ENCODE measurements at places on chromosomes 2 and 18. TPM values are rescaled to one million over a fixed set of nuclear protein-coding genes. Genes with fewer than 3 reads are reported as not detected.

The CREG2 gene
- not detected for total RNA-seq

The ALKAL2 gene
- total RNA-seq: 9.3 TPM

- H3K4me3 ChIP-seq: no peak overlapping the region
- no peaks in the 10 kb centered on the region for H3K4me1 ChIP-seq
- H3K27ac ChIP-seq: no peak overlapping the region
- H3K27me3 ChIP-seq: no peaks in the 10 kb centered on the region
- H3K36me3 ChIP-seq: peaks cover 66% of the 10 kb centered on the region
Measured at GRCh38 chr2:37283207-37283606, 41.4 kb downstream of the PRKD3 start.

The STARD6 gene
- not detected for total RNA-seq

The CROCC2 gene
- not detected for total RNA-seq

DNA sequence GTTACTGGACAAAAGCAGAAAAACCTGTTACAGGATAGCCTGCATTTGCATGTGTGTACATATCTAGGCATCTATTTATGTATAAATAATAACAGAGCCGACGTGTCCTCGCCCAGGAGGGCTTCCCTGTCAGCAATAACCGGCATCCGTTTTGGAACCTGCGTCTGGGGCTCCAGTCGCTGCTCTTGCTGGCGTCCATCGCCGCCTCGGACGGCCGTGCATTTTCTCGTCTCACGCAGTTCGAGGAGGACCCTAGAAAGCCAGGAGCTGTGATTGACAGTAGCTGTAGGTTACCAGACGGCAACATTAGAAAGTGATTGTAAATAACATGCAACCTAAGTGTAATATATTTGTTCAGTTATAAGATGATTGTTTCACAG, 132.6 kb downstream of the NFATC1 start:
- no peak overlapping the region for H3K27ac ChIP-seq
- H3K36me3 ChIP-seq: peaks cover 6% of the 10 kb centered on the region
- H3K27me3 ChIP-seq: no peaks in the 10 kb centered on the region
- H3K4me1 ChIP-seq: peaks cover 33% of the 10 kb centered on the region
- H3K4me3 ChIP-seq: no peak overlapping the region
- peak; percentile 60 for DNase-seq

GRCh38 chr18:79224381-79224780, 155.2 kb downstream of the ATP9B start:
- no peak overlapping the region for H3K4me3 ChIP-seq
- no peaks in the 10 kb centered on the region for H3K27me3 ChIP-seq
- peaks cover 4% of the 10 kb centered on the region for H3K36me3 ChIP-seq
- DNase-seq: no peak

The OTOS gene
- total RNA-seq: not detected

GRCh38 chr2:214379227-214379626, 31.6 kb upstream of the VWC2L start:
- no peak overlapping the region for H3K4me3 ChIP-seq
- H3K27ac ChIP-seq: no peak overlapping the region
- no peaks in the 10 kb centered on the region for H3K36me3 ChIP-seq
- H3K4me1 ChIP-seq: no peaks in the 10 kb centered on the region
- DNase-seq: no peak

GRCh38 chr2:174717273-174717672, 47.0 kb downstream of the CHRNA1 start:
- H3K4me3 ChIP-seq: no peak overlapping the region
- no peaks in the 10 kb centered on the region for H3K36me3 ChIP-seq
- H3K4me1 ChIP-seq: no peaks in the 10 kb centered on the region
- H3K27ac ChIP-seq: no peak overlapping the region
- no peaks in the 10 kb centered on the region for H3K27me3 ChIP-seq

- H3K27ac ChIP-seq: no peak overlapping the region
- peaks cover 6% of the 10 kb centered on the region for H3K27me3 ChIP-seq
- H3K36me3 ChIP-seq: no peaks in the 10 kb centered on the region
Measured at GRCh38 chr2:45264227-45265225, 255.3 kb upstream of the SIX2 start.

The SRD5A2 gene
- total RNA-seq: not detected

The ASPRV1 gene
- total RNA-seq: 727 TPM

DNA sequence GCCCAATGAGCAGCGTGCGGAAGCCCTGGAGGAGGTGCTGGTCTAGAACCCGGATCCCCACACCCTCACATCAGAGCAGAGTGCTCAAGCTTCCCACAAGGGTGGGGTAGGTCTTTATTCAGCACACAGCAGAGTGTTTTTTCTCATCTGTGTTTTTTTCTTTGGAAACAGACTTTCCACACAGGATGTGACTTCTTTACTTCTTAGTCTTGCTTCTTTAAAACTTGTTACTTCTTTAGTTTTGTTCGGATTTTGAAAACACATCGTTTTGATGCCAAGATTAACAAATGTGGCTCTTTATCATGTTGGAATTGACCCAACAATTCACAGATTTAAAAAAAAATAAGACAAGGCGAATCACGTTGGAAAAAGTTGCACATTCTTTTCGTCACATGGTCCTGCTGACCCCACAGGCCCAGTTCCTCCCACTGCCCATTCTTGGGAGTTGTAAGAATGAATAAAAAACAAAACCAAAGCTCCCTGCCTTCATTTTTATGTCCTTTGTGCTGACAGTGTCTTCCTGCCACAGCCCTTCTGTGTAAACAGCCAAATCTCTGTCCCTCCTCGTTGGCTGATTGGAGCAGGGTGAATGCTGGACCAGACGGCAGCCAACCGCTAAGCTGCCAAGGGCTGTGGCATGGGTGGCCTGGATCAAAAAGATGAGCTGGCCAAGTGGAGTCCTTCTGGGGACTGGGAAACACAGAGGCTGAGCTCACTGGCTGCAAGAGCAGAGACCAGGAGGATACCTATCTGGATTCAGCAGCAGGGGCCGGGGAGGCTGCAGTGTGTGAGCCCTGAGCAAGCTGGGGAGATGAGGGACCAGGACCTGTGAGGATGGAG, 81.6 kb downstream of the TWIST2 start:
- peak; percentile 84 for DNase-seq
- peaks cover 5% of the 10 kb centered on the region for H3K27me3 ChIP-seq
- H3K4me1 ChIP-seq: no peaks in the 10 kb centered on the region
- no peaks in the 10 kb centered on the region for H3K36me3 ChIP-seq

The TDRD15 gene
- not detected for total RNA-seq

- peaks cover 9% of the 10 kb centered on the region for H3K27me3 ChIP-seq
- no peak within 1 kb of the TSS for H3K4me3 ChIP-seq
- H3K36me3 ChIP-seq: no peaks in the 10 kb centered on the region
- no peak within 1 kb of the TSS for H3K27ac ChIP-seq
Measured at GRCh38 chr2:223601932-223602666, at the start of gene SCG2. TSS of gene SCG2 (minus strand) at chr2:223602361. CDS start at chr2:223599282, 3,079 bp downstream.

DNA sequence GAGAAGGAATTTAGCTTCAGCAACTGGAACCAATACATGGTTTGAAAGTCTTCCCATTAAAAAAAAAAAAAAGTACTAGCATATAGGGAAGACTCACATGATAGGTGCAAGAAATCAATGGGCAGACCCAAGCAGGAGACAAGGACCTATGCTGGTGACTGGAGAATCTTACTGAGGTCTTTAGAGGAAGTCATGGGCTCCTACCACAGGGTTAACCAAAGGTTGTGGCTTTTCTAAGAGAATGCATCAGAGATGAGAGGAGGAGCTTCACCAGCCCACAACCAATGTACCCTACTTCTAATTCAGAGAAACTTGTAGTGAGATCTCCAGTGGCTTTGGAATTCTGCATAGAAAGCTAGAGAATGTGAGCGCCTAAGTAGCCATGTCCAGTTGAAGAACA, 207.4 kb downstream of the NCKAP5 start:
- no peaks in the 10 kb centered on the region for H3K27me3 ChIP-seq
- no peak for DNase-seq
- peaks cover 7% of the 10 kb centered on the region for H3K4me1 ChIP-seq
- no peak overlapping the region for H3K27ac ChIP-seq
- no peaks in the 10 kb centered on the region for H3K36me3 ChIP-seq

GRCh38 chr2:12877761-12878160, 161.0 kb downstream of the TRIB2 start:
- no peaks in the 10 kb centered on the region for H3K36me3 ChIP-seq
- H3K4me3 ChIP-seq: no peak overlapping the region
- no peaks in the 10 kb centered on the region for H3K4me1 ChIP-seq
- no peak for DNase-seq
- H3K27me3 ChIP-seq: peaks cover 3% of the 10 kb centered on the region
- no peak overlapping the region for H3K27ac ChIP-seq

DNA sequence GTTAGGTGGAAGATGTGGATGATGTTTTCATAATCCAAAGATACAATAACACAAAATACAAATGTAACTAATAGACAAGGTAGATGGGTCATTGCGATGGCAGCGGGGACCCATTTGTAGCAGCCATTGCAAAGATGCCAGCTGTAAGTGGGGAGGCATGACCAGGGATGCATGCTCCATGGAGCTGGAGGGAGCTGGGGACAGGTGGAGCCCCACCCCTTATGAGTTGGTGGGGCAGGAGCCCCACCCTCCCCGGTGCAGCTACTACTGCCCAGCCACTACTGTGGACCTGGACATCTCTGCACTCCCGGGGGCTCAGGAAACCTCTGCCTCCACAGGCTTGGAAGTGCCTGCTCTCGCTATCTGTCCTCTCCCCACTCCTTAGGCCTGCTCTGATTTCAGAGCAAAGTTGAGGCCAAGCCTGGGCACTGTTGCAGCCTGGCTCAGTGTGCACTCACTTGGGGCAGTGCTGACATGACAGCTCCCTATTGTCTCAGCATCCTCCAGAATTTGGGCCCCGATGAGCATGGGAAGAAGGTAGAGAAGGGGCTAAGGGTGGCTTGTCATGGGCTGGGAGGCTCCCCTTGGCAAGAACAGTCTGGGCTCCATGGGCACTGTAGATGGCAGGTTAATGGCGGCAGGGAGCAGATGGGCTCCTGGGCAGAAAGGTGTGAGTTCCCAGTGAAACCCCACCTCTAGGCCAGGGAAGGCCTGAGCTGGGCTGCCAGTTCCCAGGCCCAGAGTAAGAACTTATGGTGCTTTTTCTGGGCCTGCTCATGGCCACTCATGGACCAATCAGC, 81.1 kb downstream of the ZNF804A start:
- no peak overlapping the region for H3K4me3 ChIP-seq
- H3K27me3 ChIP-seq: no peaks in the 10 kb centered on the region
- no peak for DNase-seq
- H3K4me1 ChIP-seq: no peaks in the 10 kb centered on the region

The TWSG1 gene
- total RNA-seq: 19.5 TPM

GRCh38 chr2:64848363-64848762, 140.8 kb upstream of the SLC1A4 start:
- H3K27ac ChIP-seq: no peak overlapping the region
- H3K4me1 ChIP-seq: peaks cover 17% of the 10 kb centered on the region
- no peaks in the 10 kb centered on the region for H3K36me3 ChIP-seq
- no peak overlapping the region for H3K4me3 ChIP-seq
- no peak for DNase-seq
- no peaks in the 10 kb centered on the region for H3K27me3 ChIP-seq

DNA sequence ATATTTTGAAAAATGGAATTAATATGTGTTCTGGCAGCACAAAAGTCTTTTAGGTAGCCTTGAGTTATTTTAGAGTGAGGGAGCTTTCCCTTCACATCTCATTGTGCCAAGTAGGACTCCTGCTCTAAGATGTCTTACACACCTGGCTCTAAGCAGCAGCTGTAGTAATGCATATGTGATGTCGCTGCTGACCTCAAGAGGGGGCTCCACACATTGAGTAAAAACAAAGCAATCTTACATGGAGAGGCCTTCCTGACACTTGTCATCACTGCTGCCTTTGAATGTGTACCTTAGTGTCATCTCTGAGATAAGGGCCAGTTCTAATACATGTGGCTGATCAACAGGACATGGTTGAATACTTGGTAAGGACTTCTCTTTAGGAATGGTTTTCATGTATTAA, 75.8 kb downstream of the ACTR3 start:
- no peak overlapping the region for H3K4me3 ChIP-seq
- no peak for DNase-seq
- H3K4me1 ChIP-seq: peaks cover 9% of the 10 kb centered on the region

- no peak for DNase-seq
- H3K27me3 ChIP-seq: no peaks in the 10 kb centered on the region
- no peak overlapping the region for H3K27ac ChIP-seq
- H3K4me1 ChIP-seq: no peaks in the 10 kb centered on the region
- peaks cover 2% of the 10 kb centered on the region for H3K36me3 ChIP-seq
Measured at GRCh38 chr2:173898996-173899395, 66.2 kb downstream of the SP3 start.

DNA sequence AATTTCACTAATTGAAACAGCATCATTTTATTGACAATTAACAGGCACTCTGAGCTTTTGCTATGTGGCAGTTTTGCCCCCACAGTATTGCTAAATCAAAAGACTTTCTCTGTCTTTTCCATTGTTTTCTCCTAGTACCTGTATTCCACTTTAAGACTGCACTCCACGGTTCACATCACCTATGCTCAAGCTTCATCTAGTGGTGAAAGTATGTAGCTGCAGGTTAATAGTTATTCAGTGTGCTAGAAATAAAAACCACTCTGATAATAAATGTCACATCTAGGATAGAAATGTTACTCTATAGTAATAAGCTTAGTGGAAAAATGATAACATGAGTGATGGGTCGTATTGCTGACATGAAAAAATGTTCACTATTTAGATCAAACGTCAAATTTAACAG, 24.6 kb downstream of the ARL6IP6 start:
- no peaks in the 10 kb centered on the region for H3K4me1 ChIP-seq
- no peaks in the 10 kb centered on the region for H3K27me3 ChIP-seq
- H3K27ac ChIP-seq: no peak overlapping the region
- H3K4me3 ChIP-seq: no peak overlapping the region
- H3K36me3 ChIP-seq: peaks cover 10% of the 10 kb centered on the region
- DNase-seq: no peak

The PARD6G gene
- total RNA-seq: 97.6 TPM

The DUSP28 gene
- total RNA-seq: 7.9 TPM

- H3K27ac ChIP-seq: no peak overlapping the region
- peaks cover 8% of the 10 kb centered on the region for H3K27me3 ChIP-seq
- peaks cover 27% of the 10 kb centered on the region for H3K4me1 ChIP-seq
Measured at GRCh38 chr18:79606621-79607331, 72.8 kb upstream of the CTDP1 start.

GRCh38 chr2:164535280-164536025, 85.8 kb downstream of the GRB14 start:
- H3K27me3 ChIP-seq: no peaks in the 10 kb centered on the region
- H3K4me3 ChIP-seq: no peak overlapping the region
- DNase-seq: no peak
- no peak overlapping the region for H3K27ac ChIP-seq
- no peaks in the 10 kb centered on the region for H3K4me1 ChIP-seq

DNA sequence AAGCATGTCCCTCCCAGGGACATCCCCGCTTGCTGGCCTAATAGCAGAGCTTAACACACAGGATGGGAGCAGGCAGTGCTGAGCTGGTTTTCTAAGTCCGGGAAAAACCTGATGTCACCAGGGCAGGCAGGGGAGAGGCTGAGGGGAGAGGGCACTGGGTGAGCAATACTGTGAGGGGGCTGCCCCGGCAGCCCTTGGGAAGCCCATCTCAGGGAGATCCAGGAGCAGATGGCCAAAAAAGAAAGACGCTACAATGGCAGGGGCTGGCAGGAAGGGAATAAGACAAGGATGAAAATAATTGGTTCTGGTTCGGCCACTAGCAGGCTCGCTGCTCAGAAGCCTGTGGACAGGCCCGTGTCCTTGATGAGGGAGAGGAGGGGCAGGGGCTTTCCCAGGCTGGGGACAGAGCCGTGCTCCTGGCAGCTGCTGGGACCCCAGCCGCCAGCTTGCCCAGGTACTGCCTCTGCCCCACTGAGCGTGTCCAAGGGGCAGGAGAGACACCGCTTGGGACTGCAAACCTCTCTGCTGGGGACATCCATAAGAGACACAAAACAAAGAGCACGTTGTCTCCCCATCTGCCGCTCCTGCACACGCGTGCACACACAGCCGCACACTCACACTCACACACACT, 30.2 kb downstream of the SMAD7 start:
- H3K4me3 ChIP-seq: no peak overlapping the region
- no peaks in the 10 kb centered on the region for H3K27me3 ChIP-seq
- DNase-seq: no peak
- peaks cover 37% of the 10 kb centered on the region for H3K4me1 ChIP-seq
- H3K36me3 ChIP-seq: peaks cover 15% of the 10 kb centered on the region
- no peak overlapping the region for H3K27ac ChIP-seq

Data from suprapubic skin (tissue), 4 donors.